ENCODE measurements at places on chromosomes 6 and 20. TPM values are rescaled to one million over a fixed set of nuclear protein-coding genes. Genes with fewer than 3 reads are reported as not detected.

GRCh38 chr6:136137008-136137692 lies 113.0 kb downstream of the MTFR2 start:
- H3K4me1 ChIP-seq, result no peaks in the 10 kb centered on the region
- peaks cover 5% of the 10 kb centered on the region for H3K27me3 ChIP-seq
- no peak for DNase-seq
- H3K27ac ChIP-seq, result no peak overlapping the region
- H3K4me3 ChIP-seq, result no peak overlapping the region
- no peaks in the 10 kb centered on the region for H3K36me3 ChIP-seq

- H3K4me3 ChIP-seq, result no peak overlapping the region
- H3K27ac ChIP-seq, result peak overlapping the region; percentile 35
- peaks cover 11% of the 10 kb centered on the region for H3K4me1 ChIP-seq
- H3K27me3 ChIP-seq, result no peaks in the 10 kb centered on the region
- peaks cover 7% of the 10 kb centered on the region for H3K36me3 ChIP-seq
Measured at GRCh38 chr6:36235309-36235708, 34.6 kb upstream of the PNPLA1 start.

GRCh38 chr20:48594533-48594932 lies 233.3 kb downstream of the PREX1 start:
- H3K4me3 ChIP-seq, result no peak overlapping the region
- no peak for DNase-seq
- no peak overlapping the region for H3K27ac ChIP-seq
- H3K4me1 ChIP-seq, result no peaks in the 10 kb centered on the region
- H3K36me3 ChIP-seq, result no peaks in the 10 kb centered on the region

DNA sequence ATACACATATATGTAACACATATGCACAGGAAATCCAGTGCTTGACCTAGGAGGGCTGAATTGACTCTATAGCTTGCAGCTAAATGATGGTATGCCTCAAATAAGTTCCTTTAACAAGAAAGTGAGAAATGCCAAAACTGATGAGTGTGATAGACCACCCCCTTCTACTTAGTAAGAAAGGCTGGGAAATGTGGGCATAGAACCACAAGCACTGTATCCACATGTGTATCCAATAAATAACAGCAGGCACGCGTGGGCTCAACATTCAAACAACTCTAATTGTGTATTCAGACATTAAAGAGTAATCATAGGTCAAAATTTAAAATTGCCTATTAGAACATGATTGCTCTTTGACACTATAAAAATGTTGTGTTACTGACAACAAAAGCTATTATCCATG lies 54.1 kb downstream of the FAM83B start:
- H3K27ac ChIP-seq, result no peak overlapping the region
- H3K4me1 ChIP-seq, result no peaks in the 10 kb centered on the region
- H3K36me3 ChIP-seq, result no peaks in the 10 kb centered on the region

GRCh38 chr6:35973670-35974222 lies 50.7 kb downstream of the SLC26A8 start:
- no peak overlapping the region for H3K4me3 ChIP-seq
- DNase-seq, result no peak
- H3K36me3 ChIP-seq, result no peaks in the 10 kb centered on the region
- H3K27ac ChIP-seq, result no peak overlapping the region
- no peaks in the 10 kb centered on the region for H3K27me3 ChIP-seq

GRCh38 chr6:168182908-168183612 lies 104.0 kb upstream of the FRMD1 start:
- no peaks in the 10 kb centered on the region for H3K36me3 ChIP-seq
- no peak overlapping the region for H3K27ac ChIP-seq
- no peaks in the 10 kb centered on the region for H3K4me1 ChIP-seq
- no peak for DNase-seq

- DNase-seq, result peak; percentile 20
- no peak overlapping the region for H3K4me3 ChIP-seq
- H3K27me3 ChIP-seq, result peaks cover 6% of the 10 kb centered on the region
Measured at GRCh38 chr6:107843400-107843799, 19.3 kb upstream of the SCML4 start.

The DCDC2 gene
- not detected for total RNA-seq

The VWA7 gene
- total RNA-seq, result 6.4 TPM

The TAGAP gene
- 67.0 TPM for total RNA-seq

The TGM3 gene
- not detected for total RNA-seq
